ENCODE measurements at places on chromosomes 16 and 17. TPM values are rescaled to one million over a fixed set of nuclear protein-coding genes. Genes with fewer than 3 reads are reported as not detected.

The ENPP7 gene
- 0.10 TPM for total RNA-seq

The PRSS36 gene
- 0.24 TPM for total RNA-seq

The NAGLU gene
- 12.2 TPM for total RNA-seq

The CLEC19A gene
- not detected for total RNA-seq

The EVI2A gene
- 25.5 TPM for total RNA-seq

The KRTAP9-8 gene
- total RNA-seq, result not detected

The CDYL2 gene
- 29.4 TPM for total RNA-seq

The HBA1 gene
- total RNA-seq, result not detected

The RSPRY1 gene
- total RNA-seq, result 33.3 TPM

The CCL17 gene
- 1.6 TPM for total RNA-seq

The CDH11 gene
- not detected for total RNA-seq

The CHST5 gene
- total RNA-seq, result not detected

The ABCC12 gene
- total RNA-seq, result not detected

The CNTNAP1 gene
- 1.9 TPM for total RNA-seq

The G6PC1 gene
- total RNA-seq, result not detected

The EPN3 gene
- not detected for total RNA-seq

The CDRT15L2 gene
- total RNA-seq, result not detected

The PSMC3IP gene
- 29.4 TPM for total RNA-seq

The VTN gene
- not detected for total RNA-seq

The HOXB4 gene
- total RNA-seq, result 2.3 TPM

The C16orf86 gene
- total RNA-seq, result 2.5 TPM

The TNFRSF17 gene
- not detected for total RNA-seq

The TUFM gene
- total RNA-seq, result 221 TPM

The COPZ2 gene
- 6.2 TPM for total RNA-seq

The SULT1A2 gene
- 0.24 TPM for total RNA-seq
